ENCODE measurements at places on chromosomes 6 and 20.

GRCh38 chr6:91633374-91634111, 1046.7 kb upstream of the MAP3K7 start:
- no peak for DNase-seq

DNA sequence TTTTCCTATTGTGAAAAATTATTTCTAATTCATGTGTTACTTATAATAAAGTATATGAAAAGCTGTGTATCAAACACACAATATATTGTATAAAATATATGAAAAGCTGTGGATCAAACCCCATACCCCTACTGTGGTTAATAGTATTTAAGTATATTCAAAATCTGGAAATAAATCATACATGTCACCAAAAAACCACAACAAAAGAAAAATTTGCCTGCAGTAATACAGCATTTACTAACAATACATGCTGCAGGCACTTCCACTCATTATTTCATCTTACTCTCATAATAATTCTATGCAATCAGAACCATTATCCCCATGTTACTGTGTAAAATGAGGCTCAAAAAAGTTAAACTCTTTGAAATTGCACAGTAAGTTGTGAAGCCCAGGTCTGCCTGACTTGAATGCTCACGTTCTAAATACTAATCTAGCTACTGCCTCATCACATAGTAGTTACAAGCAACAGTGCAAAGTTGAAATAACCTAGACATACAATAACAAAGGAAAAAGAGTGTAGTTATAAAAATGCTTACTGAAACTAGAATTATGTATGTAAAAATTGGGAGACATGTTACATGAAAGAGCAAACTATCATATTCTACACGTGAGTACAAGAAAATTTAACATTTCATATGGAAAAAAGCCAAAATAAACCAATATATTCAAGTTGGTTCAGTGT, 61.7 kb downstream of the FAM217A start:
- DNase-seq, result no peak

DNA sequence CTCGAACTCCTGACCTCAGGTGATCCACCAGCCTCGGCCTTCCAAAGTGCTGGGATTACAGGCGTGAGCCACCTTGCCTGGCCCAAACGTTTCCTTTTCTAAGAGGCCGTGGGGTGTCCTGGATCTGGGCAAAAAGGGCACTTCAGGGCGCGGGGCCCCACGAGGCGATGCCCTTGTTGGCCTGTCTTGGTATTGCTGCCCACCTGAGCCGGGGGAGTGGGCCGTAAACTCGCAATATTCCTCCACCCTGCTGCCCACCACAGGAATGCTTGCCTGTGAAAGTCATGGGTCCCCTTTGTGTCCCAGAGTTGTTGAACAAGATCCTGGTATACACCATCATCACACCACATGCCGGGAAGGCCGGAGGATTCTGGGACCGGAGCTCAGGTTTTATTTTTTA, 49.0 kb downstream of the SSR1 start:
- no peak for DNase-seq

- no peak for DNase-seq
Measured at GRCh38 chr20:43452404-43453126, 5.1 kb upstream of the SRSF6 start.

DNA sequence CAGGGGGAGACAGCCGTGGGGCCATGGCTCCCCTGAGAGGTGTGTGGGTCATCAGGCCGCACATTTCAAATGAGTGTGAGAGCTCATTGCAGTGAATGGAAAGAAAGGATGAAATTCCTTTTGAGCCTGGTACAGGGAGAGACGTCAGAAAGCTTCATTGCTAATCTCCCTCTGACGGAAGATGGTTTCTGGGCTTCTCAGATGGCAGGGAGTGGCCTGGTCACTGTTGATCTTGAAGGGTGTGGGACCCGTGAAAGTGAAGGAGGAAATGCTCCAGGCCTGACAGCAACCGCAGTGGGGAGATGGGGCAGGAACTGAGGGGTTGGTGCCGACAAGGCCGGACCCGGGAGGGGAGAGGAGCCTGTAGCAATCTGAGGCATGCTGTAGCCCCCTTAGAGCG, 127.4 kb downstream of the MYLK4 start:
- DNase-seq, result no peak

Measured in stimulated activated CD4-positive, alpha-beta T cell treated with anti-CD3 and anti-CD28 coated beads, TNF-alpha, amount 100 ng/mL, for 24 hours (primary cell).